CD4-positive, alpha-beta T cell treated with Interleukin-1 beta for 1 hour (primary cell): ENCODE measurements at places on chromosomes 5 and 9.
A peak's percentile ranks its signal among the peaks of the same experiment; 100 is the strongest.

GRCh38 chr5:179243333-179243732 lies 101.9 kb downstream of the ADAMTS2 start:
- DNase-seq = no peak

DNA sequence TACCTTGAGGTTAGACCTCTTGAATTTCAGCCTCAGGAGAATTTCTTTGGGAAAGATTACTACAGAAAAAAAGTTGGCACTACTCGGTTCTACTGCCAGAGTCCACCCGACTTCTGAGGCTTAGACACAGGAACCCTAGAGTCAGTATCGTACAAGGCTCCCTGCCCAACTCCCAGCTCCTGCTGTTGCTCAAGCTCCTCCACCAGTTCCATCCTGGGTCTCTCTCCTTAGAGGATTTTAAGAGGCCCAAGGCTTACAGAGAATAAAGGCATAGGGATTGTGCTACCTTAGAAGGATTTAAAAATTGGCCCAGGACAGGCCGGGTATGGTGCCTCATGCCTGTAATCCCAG lies 29.0 kb upstream of the SSBP2 start:
- no peak for DNase-seq

DNA sequence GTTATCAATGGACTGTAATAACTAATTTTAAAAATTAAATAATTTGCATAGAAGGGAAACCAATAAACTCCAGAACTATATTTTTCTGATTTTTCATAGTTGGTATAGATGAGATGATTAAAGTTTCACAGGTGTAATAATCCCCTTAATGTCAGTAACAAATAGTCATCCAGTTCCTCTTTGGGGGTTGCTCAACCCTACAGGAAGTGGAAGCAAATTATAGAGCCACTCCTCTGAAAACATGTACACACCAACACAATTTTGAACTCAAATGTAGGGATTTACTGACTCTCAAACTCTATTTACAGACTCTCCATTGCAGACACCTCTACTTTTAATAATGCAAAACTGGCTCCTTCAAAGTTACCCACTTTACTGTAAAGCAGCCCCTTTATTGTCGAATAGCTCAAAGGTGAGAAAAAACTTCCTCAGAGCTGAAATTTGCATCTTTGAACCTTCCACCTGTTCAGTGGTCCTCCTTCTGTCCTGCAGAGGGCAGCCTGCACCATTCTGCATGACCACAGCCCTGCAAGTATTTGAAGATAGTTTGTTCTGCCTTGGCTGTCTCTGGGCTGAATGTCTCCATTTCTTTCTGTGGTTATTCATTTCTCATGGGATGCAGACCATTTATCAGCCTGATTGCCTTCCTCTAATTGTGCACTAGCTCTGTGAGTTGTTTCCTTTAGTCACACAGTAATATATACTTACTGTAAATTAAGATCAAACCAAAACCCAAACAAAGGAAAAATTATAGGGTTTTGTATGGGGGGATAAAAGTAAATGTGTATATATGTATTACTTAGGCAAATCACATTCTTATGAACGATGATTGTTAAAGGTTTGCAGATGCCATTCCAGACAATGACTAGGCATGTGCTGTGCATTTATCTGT lies 383.2 kb upstream of the SGCD start:
- DNase-seq = peak; percentile 20

GRCh38 chr5:138369261-138369660 lies 16.8 kb downstream of the KDM3B start:
- no peak for DNase-seq

DNA sequence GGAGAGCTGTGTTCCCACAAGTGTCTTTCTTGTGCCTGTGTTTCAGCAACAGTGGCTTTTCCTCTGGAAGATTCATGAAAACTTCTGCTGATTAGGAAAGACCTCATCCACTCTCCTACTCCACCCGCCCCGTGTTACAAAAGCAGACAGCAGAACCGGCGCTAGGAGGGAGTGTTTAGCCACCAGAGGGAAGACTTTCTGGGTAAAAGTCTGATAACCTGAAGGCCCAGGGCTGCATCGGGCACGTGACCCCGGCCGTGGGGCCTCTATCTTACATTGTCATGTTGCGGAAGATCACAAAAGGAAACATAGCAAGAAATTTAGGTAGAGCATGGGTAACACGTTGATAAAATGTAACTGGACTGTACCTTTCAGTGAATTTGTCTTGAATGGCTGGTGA lies 32.0 kb upstream of the DMRT2 start:
- DNase-seq = no peak

DNA sequence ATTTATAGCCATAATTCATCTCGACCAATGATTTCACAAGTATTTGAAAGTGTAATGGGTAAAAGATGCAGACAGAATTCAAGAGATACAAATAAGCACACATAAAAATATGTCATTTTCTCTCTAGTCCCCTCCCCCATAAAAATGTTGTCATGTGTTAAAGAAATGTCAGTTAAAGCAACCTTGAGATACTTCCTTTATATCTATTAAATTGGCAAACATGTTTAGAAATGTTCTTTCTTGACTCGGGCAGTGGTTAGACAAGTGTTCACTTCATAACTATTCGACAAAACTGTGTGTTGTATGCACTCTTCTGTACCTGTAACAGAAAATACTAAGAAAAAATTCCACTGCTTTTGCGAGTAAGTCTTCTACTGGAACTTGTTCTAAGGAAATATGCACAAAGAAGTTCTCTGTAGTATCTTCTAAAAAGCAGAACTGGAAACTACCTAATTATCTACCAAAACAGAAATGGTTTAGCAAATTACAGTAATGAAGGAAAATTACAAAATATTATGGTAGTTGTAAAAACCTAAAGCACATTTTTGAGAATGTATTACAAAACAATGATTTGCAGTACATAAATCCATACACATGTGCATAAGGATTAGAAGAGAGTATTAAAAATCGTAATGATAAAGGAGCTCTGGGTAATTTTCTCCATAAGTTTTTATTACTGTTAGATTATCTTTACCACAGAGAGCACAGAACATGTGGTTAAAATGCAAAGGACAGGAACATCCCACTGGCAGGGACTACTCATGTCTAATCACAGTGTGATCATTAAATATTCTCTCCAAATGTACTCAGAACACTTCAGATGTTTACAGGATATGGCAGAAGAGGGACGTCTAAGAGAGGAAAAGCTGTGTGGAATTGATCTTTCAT lies 35.9 kb downstream of the FBXW2 start:
- DNase-seq = no peak

DNA sequence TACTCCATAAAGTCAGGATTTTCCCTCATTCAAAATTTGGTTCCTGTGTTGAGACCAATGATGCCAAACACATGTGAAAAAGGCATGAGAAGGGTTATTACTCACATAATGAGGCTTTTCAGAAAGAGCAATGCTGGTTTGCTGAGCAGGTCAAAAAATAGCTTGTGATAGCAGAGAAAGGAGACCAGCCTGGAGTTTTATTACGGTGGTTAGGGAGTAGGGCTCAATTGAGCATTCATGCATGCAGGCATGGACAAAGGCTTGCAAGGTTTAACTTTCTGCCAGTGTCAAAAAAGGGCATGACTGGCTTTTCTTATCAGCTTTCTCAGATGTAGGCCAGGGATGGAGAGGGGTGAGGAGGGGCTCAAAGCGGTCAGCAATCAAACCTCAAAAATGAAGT lies 628.3 kb downstream of the DNAH5 start:
- DNase-seq = no peak

DNA sequence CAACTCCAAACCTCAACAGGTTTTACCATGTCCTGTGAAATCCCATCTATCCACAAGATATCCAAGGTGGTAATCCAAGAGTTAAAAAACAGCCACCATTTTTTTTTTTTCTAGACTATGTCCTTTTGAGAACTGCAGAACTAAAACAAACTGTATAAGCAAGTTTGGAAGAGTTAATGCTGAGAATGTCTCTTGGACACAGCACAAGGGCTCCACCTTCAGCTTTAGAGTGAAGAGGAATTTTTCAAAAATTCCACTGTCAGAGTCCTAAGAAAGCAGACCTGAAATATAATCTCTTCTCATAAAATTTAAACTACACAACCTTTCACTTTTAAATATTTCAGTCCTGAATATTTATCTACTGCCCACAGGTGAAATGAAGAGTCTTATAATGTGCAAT lies 167.8 kb upstream of the CCNG1 start:
- no peak for DNase-seq

GRCh38 chr5:62315376-62316175 lies 9.6 kb downstream of the KIF2A start:
- DNase-seq = no peak

DNA sequence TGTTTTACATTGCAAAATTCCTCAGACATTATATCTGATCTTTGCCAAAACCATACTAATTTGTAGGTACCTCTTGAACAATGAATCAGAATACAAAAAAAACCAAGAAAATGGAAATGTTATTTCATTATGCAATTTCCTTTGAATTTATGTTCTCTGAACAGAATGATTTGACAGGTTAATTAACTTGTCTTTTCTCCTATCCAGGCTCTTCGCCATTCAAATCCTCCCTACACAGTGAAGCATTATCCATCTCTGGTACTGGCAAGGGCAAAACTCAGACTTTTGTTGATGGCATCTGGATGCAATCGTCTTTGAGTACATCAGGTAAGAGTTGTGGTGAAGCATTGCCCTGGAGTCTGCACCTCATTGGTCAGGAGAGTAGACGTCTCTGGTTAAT lies 655.7 kb upstream of the ITGA1 start:
- DNase-seq = no peak

- no peak for DNase-seq
These were observed 30.9 kb downstream of the FABP6 start for GRCh38 chr5:160260006-160260775.

DNA sequence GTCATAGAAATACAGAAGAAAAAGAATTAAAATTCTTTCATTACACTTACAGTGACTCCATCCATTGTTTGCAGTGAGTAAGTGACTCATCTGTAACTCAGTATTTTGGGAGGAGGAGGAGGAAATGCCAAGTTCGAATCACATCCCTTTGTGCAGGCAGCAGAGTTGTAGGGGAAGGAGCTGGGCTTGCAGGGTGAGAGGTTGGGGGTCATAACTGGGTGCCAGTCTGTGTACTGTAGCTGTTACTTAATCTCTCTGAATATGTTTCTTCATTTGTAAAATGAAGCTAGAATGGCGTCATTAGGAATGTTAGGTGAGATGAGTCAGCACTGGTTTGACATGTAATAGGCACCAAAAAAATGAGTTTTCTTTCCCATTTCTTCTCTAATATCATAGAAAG lies 235.7 kb upstream of the ADAMTSL1 start:
- no peak for DNase-seq

- no peak for DNase-seq
These were observed 78.4 kb upstream of the ATP10B start for GRCh38 chr5:160930406-160930805.

DNA sequence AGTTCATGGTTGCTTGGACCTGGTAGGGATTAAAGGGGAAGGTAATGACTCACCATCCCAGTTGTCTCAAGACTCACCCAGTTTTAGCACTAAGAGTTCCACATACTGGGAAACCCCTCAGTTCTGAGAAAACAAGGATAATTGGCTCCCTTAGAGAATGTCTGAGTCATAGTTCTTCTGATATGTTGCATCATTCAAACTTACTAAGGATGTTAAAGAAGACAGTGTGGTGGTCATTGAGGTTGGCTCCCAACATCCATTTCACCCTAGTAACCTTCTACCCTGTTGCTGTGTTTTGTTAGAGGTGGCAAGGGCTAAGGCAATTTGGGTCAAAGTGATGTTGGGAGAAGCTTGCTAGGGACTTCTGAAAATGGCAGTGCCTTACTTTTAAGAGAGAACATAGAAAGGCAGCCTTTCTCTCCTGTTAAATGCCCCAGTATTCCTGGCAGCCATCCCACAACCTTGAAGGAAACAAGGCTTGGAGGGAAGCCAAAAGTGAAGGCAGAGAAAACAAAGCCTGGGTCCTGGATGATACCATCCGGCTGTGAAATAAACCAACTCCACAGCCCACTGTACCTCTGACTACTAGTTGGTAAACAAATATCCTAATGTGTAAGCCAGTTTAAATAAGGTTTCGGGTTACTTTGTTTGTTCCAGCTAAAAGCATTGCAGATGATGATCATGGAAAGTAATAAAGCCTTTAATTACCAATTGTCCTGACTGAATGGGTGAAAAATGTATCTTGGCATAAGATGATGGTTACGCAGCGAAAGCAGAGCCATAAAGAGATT lies 80.4 kb upstream of the ADAMTSL1 start:
- DNase-seq = no peak
